Mucosa of gallbladder (tissue), 1 donor: ENCODE measurements at places on chromosomes 12 and 14. TPM values are rescaled to one million over a fixed set of nuclear protein-coding genes. Genes with fewer than 3 reads are reported as not detected.
A peak's percentile ranks its signal among the peaks of the same experiment; 100 is the strongest.

DNA sequence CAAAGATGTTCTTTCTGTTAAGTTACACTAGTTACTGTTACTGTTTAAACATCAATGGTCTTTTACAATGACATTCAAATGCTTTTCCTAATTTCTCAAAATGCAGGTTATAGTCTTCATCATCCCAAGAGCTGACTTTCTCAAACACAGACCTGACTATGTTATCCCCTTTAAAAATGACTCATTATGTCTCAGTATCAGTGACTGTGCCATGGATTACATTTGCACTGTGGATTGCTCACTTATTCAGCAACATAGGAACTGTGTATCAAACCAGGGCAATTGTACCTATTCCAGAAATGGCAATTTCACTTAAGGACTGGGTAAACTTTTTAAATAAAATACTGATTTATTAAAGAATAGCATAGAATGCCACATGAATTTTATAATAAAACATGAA, 630.2 kb upstream of the NOVA1 start:
- DNase-seq = no peak

GRCh38 chr12:112303004-112303403, 79.2 kb downstream of the HECTD4 start:
- DNase-seq = no peak

- DNase-seq = peak; percentile 14
Observed at GRCh38 chr12:68001486-68002466, 12.5 kb downstream of the IFNG-AS1 start.

DNA sequence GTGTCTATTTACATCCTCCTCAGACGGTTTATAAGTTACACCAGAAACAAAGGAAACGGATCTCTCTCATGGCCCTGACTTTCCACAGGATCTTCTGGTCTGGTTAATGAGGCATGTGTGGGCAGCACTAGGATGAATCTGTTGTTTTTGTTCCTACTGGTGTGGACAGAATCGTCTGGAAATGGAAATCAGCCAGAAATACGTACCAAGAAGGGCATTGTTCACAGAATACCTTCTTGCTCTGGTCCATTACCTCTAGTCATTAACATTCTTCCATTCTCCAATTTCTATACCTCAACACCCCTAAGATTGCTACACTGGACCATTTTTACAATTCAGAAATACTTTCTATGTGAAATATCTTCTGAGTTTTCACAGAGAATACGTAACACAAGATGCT, 86.0 kb downstream of the TPH2 start:
- no peak for DNase-seq

- no peak for DNase-seq
Observed at GRCh38 chr12:107560899-107561285, 124.7 kb upstream of the PWP1 start.

KRT79 gene
- total RNA-seq = not detected

PEBP1 gene
- 246 TPM for total RNA-seq

PTPRO gene
- 1.9 TPM for total RNA-seq

CACNA2D4 gene
- total RNA-seq = 8.6 TPM
